ENCODE measurements at places on chromosomes 11 and 22.

GRCh38 chr22:26660961-26661578 is 3.7 kb downstream of the MIAT start:
- DNase-seq = no peak

- no peak for DNase-seq
Measured at GRCh38 chr22:48802576-48802975, 1025.1 kb downstream of the BRD1 start.

DNA sequence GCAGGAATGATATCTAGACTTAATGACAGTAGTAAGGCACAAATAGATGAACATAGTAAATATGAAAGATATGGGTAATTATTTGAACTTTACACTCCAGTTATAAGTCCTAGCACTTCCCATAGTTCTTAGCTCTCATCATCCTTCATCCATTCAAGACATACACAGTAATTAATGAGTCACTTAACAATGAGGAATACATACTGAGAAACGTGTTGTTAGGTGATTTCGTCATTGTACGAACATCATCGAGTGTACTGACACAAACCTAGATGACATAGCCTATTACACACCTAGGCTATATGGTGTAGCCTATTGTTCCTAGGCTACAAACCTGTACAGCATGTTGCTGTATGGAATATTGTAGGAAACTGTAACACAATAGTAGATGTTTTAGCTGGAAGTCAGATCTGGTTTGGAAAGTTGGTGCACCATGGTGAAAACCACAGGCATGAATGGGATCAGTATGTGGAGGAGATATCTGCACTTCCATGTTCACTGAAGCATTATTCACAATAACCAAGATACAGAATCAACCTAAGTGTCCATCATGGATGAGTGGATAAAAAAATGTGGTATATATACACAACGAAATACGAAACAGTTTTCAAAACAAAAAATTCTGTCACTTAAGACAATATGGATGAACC is 229.9 kb upstream of the PITPNB start:
- no peak for DNase-seq

DNA sequence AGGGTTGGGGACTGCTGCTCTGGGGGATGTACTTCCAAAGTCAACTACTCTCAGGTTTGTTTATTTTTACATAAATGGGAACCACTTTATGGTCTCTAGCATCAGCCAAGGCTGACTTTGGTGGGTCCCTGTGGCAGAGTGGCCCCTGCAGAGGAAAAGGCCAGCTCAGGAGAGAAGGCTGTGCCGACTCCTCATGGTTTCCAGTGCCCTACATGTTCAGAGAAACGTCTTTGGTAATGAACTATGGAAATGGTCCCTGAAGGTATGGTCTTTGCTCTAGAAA is 3.0 kb upstream of the ZDHHC8 start:
- no peak for DNase-seq

DNA sequence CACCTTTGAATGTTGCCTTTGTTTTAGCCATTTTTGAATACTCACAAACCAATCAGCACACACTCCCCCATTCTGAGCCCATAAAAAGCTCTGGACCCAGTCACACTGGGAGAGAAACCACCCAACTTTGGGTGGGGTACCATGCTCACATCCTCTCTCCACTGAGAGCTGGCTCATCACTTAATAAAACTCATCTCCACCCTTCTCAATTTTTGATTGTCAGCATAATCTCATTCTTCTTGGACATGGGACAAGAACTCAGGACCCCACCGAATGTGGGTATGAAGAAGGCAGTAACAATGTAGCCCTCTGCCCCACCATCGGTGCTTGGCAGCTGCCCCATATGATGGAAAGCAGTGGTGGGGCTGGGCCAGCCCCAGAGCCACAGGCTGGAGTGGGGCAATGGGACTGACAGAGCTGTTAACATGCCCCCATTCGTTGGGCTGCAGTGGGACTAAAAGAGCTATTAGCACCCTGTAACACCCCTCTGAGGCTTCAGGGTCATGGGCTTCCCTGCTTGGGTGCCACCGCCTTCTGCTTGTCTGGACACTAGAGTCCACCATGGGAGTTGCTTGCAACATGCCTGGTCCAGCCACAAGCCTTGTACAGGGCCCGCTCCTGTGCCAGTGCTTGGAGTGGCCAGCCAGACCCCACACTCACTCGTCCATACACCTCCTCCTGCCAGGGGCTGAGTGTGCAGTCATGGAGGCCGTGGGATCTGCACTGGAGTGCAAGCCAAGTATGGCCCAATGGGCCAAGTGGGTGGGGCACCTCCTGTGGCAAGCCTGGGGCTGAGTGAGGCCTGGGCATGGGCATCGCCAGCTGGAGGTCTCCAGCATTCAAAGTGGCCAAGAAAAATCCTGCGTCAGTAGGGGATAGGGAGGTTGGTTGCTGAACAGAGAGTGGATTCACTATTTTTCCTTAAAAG is 471.1 kb downstream of the TBC1D22A start:
- DNase-seq = no peak

DNA sequence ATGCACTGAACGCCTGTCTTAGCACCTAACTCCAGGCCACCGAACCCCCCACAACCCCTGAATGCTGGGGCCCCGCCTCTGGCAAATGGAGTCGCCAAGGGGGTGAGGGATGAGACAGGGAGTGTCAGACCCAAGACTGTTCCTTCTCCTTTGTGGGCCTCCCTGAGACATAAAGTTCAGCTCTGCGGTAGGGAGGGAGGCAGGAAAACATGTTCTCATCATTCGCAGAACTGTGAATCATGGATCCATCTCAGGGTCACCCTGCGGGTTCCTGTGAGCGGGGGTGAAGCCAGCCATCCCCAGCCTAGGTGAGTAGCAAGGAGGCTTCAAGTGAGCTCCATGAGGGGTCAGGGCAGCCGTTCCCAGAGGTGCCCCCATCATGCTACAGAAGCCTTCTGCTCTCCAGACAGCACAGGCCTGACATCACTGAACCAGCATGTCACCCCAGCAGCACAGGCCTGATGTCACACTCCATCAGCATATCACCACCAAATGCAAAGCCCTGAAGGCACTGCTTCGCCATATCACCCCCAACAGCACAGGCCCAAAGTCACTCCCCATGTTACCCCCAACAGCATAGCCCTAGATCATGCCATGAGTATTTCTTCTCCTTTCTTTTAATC is 27.2 kb downstream of the TMPRSS6 start:
- no peak for DNase-seq

DNA sequence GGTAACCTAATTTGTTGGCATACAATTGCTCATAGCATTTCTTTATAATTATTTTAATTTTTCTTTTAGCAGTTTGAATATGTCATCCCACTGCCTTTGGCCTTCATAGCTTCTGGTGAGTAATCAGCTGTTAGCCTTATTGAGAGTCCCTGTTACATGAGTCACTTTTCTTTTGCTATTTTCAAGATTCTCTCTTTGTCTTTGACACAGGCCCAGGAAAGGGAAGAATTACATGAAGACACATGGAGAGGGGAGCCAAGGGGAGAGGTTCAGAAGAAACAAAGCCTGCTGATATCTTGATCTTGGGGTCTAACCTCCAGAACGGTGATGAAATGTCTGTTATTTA is 418.2 kb downstream of the METTL15 start:
- DNase-seq = peak; percentile 8

GRCh38 chr11:66617155-66617834 is 865 bp downstream of the RBM14 start:
- no peak for DNase-seq

DNA sequence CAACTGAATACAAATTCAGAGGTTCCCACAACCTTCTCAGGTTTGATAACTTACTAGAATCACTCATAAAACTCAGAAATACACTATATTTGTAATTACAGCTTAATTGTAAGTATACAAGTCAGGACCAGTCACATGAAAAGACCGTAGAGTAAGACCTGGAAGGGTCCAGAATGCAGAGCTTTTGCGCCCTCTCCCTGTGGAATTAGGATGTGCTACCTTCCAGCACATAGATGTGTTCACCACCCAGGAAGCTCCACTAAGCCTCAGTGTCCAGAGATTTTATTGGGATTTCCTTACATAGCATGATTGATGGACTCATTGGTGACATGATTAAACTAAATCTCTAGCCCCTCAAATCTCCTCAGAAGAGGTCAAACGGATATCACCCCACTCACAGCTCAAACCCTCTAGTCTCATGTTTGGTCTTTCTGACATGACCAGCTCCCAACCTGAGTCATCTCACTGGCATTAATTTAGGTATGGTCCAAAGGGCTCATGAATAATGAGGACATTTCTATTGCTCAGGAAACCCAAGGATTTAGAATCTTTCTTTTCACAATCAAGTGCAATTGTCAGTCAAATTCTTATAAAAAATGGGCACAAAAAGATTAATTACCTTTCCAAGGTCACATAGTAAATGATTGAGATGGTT is 77.2 kb upstream of the UBASH3B start:
- no peak for DNase-seq

- DNase-seq = no peak
Measured at GRCh38 chr11:116730601-116731000, 42.2 kb downstream of the BUD13 start.

- DNase-seq = no peak
Measured at GRCh38 chr11:46117842-46118241, 3.4 kb downstream of the PHF21A start.

DNA sequence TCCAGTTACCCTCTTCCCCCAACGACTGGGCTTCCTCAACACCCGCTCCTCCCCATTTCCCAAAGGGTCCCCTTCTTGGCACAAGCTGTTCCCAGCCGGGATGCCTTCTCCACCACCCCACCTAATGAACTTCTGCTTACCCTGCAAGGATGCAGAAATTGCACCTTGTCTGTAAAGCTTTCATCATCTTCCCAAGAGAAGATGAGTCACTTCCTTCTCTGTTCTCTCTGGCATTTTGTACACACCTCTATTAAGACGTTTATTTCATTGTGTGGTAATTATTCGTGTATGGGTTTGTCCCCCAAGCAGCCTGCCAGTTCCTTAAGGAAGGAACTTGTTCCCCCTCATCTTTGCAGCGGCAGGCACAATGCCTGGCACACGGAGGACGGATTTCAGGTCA is 351.1 kb downstream of the CADM1 start:
- DNase-seq = no peak

DNA sequence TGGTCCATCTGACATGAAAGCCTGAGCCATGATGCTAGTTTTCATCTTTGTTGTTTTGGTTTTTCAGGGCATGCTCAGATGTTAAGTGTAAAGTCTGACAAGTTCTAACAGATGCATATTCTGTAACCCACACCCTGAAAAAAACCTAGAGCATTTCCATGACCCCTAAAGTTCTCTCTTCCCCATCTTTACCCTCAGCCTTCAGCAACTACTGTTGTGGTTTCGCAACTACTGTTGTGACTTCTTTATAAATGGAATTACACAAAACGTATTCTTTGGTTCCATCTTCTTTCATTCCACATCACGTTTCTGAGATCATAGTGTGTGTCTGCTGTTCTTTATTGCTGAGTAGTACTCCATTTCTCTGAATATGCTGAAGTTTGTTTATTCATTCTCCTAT is 65.1 kb upstream of the LDLRAD3 start:
- no peak for DNase-seq

DNA sequence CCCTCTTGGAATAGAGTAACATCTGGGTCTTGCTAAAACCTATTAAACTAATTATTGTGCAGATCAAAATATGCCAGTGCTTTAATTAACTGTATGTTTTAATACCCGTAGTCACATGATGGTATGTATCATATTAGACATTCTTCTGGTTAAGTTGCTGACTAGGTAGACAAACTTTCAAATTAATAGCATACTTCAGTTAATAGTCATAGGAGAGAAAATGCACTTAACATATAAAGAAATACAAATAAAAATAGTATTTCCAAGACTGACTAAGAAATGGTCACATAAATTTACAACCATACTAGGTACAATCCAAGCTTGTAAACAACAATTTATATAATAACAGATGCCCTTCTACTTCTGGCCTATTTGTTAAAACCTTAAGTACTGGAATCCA is 7.6 kb upstream of the EXPH5 start:
- no peak for DNase-seq

GRCh38 chr11:70872955-70873735 is 379.2 kb downstream of the SHANK2 start:
- DNase-seq = no peak

DNA sequence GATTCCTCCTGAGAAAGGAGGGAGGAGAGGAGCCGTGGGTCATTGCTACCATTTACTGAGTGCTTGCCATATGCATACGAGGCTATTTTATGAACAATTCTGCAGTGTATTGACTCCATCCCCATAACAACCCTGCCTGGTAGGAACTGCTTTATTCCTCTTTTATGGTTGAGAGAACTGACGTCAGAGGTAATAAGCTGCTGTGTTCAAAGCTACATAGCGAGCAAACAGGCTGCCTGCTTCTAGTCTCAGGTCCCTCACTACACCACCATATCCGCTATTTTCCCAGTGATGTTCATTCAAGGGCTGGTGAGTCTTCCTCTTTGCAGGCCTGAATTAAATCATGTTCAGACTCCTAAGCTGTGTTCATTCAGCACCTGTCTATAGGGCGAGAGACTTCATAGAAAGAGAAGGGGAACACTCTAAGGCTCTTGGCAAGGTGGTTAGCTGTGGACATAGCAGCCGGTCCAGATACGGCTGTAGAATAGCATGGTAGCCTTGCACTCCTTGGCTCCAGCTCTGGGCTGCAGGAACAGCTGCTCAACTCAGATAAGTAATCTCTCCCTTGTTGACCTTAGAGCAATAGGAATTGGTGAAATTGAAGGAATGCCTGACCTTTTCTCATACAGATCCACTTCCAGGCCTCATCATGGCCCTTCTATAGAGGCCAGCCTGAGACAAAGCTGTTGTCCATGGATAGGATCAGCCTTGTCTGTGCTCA is 82.6 kb downstream of the MICAL2 start:
- no peak for DNase-seq

DNA sequence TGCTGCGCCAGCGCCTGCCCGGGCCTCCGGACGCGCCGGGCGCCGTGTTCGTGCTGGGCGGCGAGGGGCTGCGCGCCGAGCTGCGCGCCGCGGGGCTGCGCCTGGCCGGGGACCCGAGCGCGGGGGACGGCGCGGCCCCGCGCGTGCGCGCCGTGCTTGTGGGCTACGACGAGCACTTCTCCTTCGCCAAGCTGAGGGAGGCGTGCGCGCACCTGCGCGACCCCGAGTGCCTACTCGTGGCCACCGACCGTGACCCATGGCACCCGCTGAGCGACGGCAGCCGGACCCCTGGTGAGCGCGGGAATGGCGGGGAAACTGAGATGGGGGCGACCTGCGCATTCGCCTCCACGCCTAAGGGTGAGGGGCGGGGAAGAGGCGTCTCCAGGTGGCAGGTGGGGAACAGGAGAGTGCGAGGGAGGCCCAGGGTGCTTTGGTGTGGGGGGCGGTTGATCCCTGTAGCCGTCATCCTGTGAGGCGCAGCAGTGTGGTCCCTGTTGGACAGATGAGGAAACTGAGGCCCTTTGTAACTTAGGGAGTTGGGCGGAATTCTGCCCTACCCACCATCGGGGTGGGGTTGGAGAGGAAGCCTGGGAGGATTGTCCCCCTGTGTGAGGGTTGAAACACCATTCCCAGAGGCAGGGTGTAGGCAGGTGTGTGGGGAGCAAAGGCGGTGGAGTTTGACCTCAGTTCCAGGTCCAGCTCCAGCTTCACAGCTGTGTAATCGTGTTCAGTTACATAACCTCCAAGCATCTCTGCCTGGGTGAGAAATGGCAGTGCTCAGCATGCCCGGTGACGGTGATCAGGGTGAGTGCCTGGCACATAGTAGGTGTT is 758 bp downstream of the PDXP start:
- no peak for DNase-seq

All from HCT116 (cell line).